T-cell (primary cell): ENCODE measurements at places on chromosomes 11 and 22.

DNA sequence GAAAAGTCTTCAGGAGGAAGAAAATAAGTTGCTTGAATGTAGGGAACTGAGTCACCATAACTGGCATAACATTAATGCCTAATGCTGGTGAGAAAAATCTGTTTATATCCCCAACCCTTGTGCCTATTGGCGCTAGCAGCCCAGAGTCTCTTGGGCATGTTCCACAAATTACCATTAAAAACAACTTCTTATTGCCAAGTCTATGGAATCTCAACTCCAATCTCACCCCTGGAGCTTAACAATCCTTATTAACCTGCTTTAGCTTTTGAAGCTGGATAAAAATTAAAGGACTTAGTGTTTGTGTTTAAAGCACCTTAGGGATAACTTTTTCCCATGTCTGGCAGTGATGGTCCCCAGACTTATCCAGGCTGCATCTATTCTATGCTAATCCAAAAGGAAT, 143.0 kb downstream of the APIP start:
- no peaks in the 10 kb centered on the region for H3K4me1 ChIP-seq
- no peak overlapping the region for H3K27ac ChIP-seq
- no peaks in the 10 kb centered on the region for H3K36me3 ChIP-seq

DNA sequence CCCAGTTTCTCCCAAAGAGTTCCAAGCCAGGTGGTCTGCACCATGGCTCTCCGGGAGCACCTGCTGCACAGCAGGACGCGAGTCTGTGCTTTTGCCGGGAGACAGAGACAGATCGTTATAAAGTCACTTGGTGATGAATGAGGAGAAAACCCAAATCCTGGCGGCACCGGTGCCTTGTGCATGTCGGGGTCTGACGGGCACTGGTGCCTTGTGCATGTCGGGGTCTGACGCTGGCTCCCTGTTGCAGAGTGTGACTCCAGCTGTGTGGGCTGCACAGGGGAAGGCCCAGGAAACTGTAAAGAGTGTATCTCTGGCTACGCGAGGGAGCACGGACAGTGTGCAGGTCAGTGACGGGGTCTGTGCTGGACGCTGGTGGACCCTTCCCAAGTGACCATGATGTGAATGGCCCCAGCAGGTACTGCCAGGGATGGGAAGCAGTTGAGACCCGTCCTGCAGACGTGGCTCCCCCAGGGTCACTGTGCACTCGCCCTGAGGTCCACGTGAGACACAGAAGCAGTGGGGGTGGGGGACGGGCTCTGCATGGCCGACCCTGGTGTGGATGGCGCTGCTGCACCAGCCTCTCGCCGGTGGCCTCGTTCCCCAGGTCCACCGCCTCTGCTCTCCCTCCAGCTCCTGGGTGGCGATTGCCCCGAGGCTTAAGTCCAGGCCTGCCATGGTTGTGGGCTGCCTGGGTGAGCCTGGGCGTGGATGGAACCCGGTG, 5.8 kb downstream of the CRELD2 start:
- peaks cover 40% of the 10 kb centered on the region for H3K4me1 ChIP-seq
- DNase-seq = no peak
- H3K27me3 ChIP-seq = peaks cover 4% of the 10 kb centered on the region
- peaks cover 18% of the 10 kb centered on the region for H3K36me3 ChIP-seq
- no peak overlapping the region for H3K4me3 ChIP-seq

DNA sequence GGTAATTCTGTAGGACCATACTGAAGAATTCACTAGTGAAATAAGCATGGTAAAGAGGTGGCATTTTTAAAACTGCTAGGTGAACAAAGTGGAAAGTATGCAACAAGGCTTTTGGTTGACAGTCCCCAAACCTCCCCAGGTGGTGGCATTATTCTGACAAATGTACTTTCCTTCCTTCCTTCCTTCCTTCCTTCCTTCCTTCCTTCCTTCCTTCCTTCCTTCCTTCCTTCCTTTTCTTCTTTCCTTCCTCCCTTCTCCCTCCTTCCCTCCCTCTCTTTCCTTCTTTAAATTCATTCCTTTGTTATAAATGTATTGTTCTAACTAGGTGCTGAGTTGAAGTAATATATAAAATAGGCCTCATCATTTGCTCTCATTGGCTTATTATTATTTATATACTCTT, 284.7 kb upstream of the ANO5 start:
- no peaks in the 10 kb centered on the region for H3K36me3 ChIP-seq
- no peak overlapping the region for H3K27ac ChIP-seq
- DNase-seq = no peak
- no peaks in the 10 kb centered on the region for H3K27me3 ChIP-seq

DNA sequence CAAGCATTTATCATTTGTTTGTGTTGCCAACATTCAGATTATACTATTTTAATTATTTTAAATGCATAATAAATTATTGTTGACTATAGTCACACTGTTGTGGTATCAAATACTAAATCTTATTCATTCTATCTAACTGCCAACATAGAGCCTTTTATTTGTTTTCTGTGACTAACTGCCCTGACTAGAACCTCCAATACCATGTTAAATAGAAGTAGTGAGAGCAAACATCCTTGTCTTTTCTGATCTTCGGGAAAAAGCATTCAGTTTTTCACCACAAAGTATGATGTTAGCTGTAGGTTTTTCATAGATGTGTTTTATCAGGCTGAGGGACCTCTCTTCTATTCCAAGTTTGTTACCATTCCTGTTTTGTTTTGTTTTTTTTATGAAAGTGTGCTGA, 15.2 kb downstream of the TRIM34 start:
- no peak overlapping the region for H3K27ac ChIP-seq
- no peaks in the 10 kb centered on the region for H3K4me1 ChIP-seq
- H3K4me3 ChIP-seq = no peak overlapping the region
- DNase-seq = no peak
- H3K36me3 ChIP-seq = no peaks in the 10 kb centered on the region
- H3K27me3 ChIP-seq = no peaks in the 10 kb centered on the region

GRCh38 chr11:118491041-118491440, 36.2 kb upstream of the TTC36 start:
- no peak overlapping the region for H3K4me3 ChIP-seq
- no peaks in the 10 kb centered on the region for H3K27me3 ChIP-seq
- peaks cover 18% of the 10 kb centered on the region for H3K36me3 ChIP-seq

DNA sequence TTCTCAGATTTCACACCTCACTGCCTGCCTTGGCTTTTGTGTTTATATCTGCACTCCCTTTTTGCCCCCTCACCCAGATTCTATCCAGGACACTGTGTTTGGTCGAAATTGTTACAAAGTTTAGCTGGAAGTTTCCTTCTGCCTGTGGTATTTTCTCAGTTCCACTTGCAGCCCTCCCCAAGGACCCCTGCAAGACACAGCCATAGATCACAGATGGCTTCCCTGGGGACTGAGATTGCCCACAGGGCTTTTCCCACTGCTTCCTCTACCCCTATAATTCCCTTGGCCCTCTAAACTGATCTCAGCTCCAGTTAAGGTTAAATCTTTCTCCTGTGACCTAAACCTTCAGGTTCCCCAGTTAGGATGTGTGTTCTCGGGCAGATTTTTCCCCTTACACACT, 146.1 kb upstream of the C11orf87 start:
- H3K27me3 ChIP-seq = no peaks in the 10 kb centered on the region
- no peak for DNase-seq
- H3K27ac ChIP-seq = no peak overlapping the region
- no peaks in the 10 kb centered on the region for H3K4me1 ChIP-seq
- H3K36me3 ChIP-seq = no peaks in the 10 kb centered on the region
- no peak overlapping the region for H3K4me3 ChIP-seq

GRCh38 chr11:14722496-14722895, 78.9 kb downstream of the PDE3B start:
- H3K36me3 ChIP-seq = no peaks in the 10 kb centered on the region
- no peak overlapping the region for H3K4me3 ChIP-seq
- no peak for DNase-seq

- no peak for DNase-seq
- H3K27ac ChIP-seq = no peak overlapping the region
- H3K4me3 ChIP-seq = no peak overlapping the region
These were observed 143.4 kb downstream of the FCHSD2 start for GRCh38 chr11:72998676-72999075.

- peak; percentile 27 for DNase-seq
- H3K27ac ChIP-seq = peak overlapping the region; percentile 70
- H3K36me3 ChIP-seq = no peaks in the 10 kb centered on the region
- peaks cover 46% of the 10 kb centered on the region for H3K4me1 ChIP-seq
These were observed 754 bp downstream of the NUP50 start for GRCh38 chr22:45164270-45165088.

DNA sequence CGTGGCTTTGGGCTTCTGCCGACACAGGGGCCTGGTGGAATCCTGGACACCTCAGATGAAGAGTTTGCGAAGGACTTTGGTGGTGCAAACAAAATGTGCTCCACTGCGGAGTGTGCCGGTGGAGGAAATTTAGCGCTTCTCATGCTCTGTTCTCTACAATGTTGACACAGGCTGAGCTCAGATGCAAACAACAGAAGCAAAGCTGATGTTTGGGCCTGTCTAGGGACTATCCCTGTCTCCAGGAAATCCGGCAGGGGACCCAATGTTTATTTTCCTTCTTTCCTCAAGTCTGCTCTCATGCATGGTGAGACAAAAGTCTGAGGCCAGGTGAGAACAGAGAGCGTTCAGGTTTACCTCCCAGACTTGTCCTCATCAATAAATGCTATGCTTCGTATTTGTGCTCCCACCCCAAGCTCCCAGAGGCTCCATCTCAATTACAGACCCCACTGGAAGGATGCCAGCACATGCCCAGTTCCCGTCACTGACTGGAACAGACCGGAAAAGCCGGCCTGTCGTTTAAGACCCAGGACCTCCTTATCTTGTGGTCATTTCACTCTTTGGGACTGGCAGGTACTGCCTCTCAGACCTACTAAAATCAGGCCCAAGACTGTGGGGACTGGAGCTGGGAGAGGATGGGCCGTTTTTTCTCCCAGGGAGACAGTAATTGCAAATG, 105.7 kb upstream of the B3GAT1 start:
- no peak overlapping the region for H3K27ac ChIP-seq
- no peak for DNase-seq
- no peaks in the 10 kb centered on the region for H3K36me3 ChIP-seq
- no peaks in the 10 kb centered on the region for H3K4me1 ChIP-seq

DNA sequence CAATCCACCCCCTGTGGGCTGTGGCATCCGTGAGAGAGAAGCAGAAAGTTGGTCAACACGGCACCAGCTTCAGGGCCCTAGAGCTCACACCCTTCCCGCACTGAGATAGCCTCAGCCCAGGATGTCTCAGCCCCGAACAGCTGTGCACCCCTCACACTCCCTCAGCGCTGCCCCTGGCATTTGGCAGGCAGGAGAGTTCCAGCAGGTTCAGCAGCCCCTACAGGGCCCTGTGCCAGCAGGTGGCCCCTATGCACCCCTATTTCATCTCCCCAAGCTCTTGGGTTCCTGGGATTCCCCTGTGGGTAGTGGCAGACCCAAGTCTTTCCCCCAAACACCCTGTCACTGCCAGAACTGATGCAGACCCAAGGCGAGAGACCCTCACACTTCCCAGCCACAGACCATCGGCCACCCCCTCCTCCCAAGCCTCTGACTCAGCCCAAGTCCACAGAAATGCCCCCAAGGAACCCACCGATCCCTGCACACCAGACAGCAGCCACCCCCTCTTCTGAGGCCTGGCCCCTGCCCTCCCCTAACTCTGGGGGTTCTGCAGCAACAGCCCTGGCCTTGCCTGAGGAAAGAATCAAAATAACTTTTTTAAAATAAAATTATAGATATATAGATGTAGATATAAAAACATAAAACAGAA, 183.6 kb downstream of the IGLL1 start:
- H3K36me3 ChIP-seq = no peaks in the 10 kb centered on the region
- H3K4me1 ChIP-seq = no peaks in the 10 kb centered on the region
- no peak overlapping the region for H3K4me3 ChIP-seq
- H3K27ac ChIP-seq = no peak overlapping the region
- no peak for DNase-seq

- peaks cover 50% of the 10 kb centered on the region for H3K4me1 ChIP-seq
- H3K27me3 ChIP-seq = no peaks in the 10 kb centered on the region
- H3K27ac ChIP-seq = no peak overlapping the region
- DNase-seq = no peak
- H3K4me3 ChIP-seq = no peak overlapping the region
These were observed 77.2 kb downstream of the SIK3 start for GRCh38 chr11:117020869-117021564.

GRCh38 chr11:112175599-112175952, 264 bp downstream of the BCO2 start:
- no peaks in the 10 kb centered on the region for H3K4me1 ChIP-seq
- H3K4me3 ChIP-seq = peak overlapping the region; percentile 8
- H3K27me3 ChIP-seq = no peaks in the 10 kb centered on the region
- H3K36me3 ChIP-seq = no peaks in the 10 kb centered on the region
- H3K27ac ChIP-seq = no peak overlapping the region
- DNase-seq = no peak

- no peak overlapping the region for H3K4me3 ChIP-seq
- peak overlapping the region; percentile 38 for H3K27ac ChIP-seq
- no peaks in the 10 kb centered on the region for H3K27me3 ChIP-seq
- DNase-seq = no peak
- no peaks in the 10 kb centered on the region for H3K36me3 ChIP-seq
These were observed 13.9 kb upstream of the ADSL start for GRCh38 chr22:40332319-40332781.

GRCh38 chr11:133285359-133285758, 246.9 kb downstream of the OPCML start:
- H3K36me3 ChIP-seq = no peaks in the 10 kb centered on the region
- H3K27me3 ChIP-seq = no peaks in the 10 kb centered on the region
- H3K27ac ChIP-seq = no peak overlapping the region
- DNase-seq = no peak

- H3K4me3 ChIP-seq = no peak overlapping the region
- DNase-seq = no peak
- no peaks in the 10 kb centered on the region for H3K4me1 ChIP-seq
- no peaks in the 10 kb centered on the region for H3K36me3 ChIP-seq
- H3K27me3 ChIP-seq = peaks cover 12% of the 10 kb centered on the region
- H3K27ac ChIP-seq = no peak overlapping the region
These were observed 8.1 kb downstream of the WNT7B start for GRCh38 chr22:45968751-45969413.

- H3K27me3 ChIP-seq = no peaks in the 10 kb centered on the region
- H3K36me3 ChIP-seq = peaks cover 4% of the 10 kb centered on the region
- peak overlapping the region; percentile 97 for H3K4me3 ChIP-seq
- peaks cover 26% of the 10 kb centered on the region for H3K4me1 ChIP-seq
These were observed 496 bp downstream of the TMEM9B start for GRCh38 chr11:8963569-8964323.

DNA sequence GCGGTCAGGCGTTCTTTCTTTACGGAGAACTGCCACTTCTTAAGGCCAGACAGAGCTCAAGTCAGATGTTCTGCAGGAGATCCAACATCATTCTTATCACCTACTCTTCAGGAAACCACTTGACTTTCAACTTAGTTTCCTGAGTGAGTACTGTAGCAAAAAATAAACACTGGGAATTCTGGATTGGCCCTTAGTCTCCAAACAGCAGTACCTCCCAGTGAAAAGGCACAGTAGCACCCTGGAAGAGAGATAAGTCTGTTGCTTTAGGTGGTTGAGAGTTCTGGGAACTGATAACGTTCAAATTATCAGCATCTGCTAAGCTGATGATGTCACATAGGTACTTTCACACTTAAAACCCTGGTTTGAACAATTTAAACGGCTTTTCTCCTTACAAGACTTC, 971.8 kb upstream of the TENM4 start:
- no peak for DNase-seq
- no peaks in the 10 kb centered on the region for H3K36me3 ChIP-seq
- no peaks in the 10 kb centered on the region for H3K4me1 ChIP-seq
- no peak overlapping the region for H3K27ac ChIP-seq
- no peaks in the 10 kb centered on the region for H3K27me3 ChIP-seq
- no peak overlapping the region for H3K4me3 ChIP-seq

- no peak overlapping the region for H3K27ac ChIP-seq
- DNase-seq = no peak
- no peaks in the 10 kb centered on the region for H3K36me3 ChIP-seq
- H3K4me3 ChIP-seq = no peak overlapping the region
- H3K4me1 ChIP-seq = no peaks in the 10 kb centered on the region
- H3K27me3 ChIP-seq = no peaks in the 10 kb centered on the region
These were observed 101.4 kb upstream of the NCAM1 start for GRCh38 chr11:112859787-112860186.

GRCh38 chr11:5225480-5225871, 1.4 kb downstream of the HBB start:
- H3K4me1 ChIP-seq = no peaks in the 10 kb centered on the region
- H3K27me3 ChIP-seq = peaks cover 3% of the 10 kb centered on the region
- no peak for DNase-seq
